ENCODE measurements at places on chromosomes 5 and 9.

DNA sequence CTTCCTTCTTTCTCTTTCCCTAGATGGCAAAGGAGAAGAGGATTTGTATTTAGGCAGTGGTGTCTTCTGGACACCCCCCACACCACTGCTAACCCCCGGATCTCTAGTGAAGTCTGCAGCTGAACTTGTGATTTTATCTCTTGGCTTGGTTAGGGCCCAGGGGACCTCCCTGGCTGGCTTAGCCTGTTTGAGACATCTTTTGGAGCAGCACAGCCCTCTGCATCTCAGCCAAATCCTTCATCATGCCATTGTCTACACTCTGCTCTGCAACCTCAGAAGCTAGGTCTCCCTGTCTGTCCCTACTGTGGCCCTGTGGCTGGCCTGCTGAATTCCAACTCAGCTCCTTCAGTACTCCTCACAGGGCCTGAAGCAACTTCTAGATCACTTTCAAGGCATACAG, 81.7 kb downstream of the MUSK start:
- DNase-seq, result no peak

GRCh38 chr5:113056988-113057387, 80.4 kb downstream of the DCP2 start:
- no peak for DNase-seq

GRCh38 chr5:18299166-18299565, 664.9 kb downstream of the TAF11L14 start:
- DNase-seq, result no peak

DNA sequence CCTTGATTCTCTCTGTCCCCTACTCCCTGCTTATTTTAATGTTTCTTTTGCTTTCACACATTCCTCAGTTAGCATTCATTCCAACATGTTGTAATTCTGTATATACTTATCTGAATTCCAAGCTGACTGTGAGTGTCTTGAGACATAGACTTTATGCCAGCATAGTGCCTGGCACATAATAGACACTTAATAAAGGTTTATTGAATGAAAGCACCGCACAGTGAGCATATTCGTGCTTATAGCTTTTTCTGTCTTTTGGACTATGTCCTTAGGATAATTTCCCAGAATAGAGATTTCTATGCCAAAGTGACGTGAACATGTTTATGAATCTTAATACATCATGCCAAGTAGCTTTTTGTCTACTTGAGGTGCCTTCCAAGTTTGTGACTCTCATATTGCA, 174.6 kb downstream of the CD180 start:
- no peak for DNase-seq

- no peak for DNase-seq
These were observed 7.2 kb downstream of the NINJ1 start for GRCh38 chr9:93126825-93127368.

GRCh38 chr5:5512543-5512942, 90.1 kb downstream of the ICE1 start:
- no peak for DNase-seq

DNA sequence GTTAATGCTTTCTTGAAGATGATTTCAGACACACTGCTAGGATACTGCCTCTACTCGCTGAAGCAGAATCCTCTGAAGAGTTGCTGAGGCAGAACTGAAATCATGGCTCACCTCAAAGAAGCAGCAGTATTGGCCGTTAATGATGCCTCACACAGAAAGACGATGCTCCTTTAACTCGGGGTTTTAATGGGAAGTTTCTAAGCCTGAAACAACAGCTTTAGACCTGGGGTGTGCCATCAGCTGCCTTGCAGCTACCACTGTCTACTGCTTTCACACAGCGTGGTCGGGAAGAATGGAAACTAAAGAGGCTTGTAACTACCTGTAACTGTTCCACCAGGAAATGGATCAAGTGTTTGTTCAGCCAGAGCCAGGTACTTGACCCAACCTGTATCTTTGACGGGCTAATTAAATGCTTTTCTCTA, at the start of gene CTXN3:
Gene CTXN3 (plus strand): TSS at position 65 of the 422 bp plus-strand sequence. CDS start 8,440 bp downstream, outside the sequence.
- DNase-seq, result no peak

DNA sequence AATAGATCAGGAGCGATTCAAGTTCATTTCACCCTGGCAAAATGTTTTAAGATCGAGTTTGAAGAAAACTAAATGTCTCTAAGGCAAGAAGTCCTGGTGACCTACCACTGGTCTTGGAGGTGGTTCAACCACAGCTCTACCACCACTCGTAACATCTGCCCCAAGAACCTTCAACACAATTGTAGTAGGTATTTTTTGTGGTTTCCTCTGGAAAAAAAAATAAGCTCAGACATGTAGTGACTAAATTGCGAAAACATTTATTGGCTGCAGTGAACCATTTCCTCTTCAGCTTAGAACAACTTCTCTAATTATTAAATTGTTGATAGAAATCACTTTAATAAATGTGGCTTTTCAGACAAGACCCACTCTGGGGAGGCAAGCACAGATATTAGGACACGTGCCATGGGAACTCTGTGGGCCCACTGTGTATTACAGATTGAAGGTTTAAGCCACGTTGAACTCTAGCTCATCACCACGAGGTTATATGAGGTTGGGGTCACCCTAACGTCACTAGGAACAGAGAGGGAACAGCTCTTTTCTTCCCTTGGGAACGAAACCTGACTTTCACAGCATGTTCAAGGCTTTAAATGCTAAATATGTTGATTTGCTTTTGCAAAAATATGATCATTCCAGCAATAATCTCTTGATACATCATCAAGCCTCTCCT, 142.9 kb downstream of the HSD17B3 start:
- no peak for DNase-seq

DNA sequence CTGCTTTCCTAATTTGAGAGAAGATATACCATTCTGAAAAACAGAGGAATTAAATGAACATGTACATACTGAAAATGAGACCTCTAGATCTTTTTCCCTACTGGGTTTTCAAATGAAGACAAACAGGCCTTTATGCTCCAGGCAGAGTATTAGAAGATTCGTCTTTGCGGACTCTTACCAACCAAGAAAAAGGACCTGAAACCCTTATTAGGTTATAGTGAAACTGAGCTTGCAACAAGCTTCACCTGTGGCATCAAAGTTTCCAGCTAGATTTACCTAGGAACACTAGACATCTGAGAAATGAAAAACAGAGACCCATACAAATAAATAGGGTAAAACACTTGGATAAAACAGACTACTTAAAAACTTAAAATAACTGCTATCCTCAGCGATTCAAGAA, 46.3 kb downstream of the SMIM15 start:
- DNase-seq, result no peak

- no peak for DNase-seq
These were observed 62.1 kb downstream of the DCP2 start for GRCh38 chr5:113038714-113039113.
